Mesenchymal stem cell (in vitro differentiated cells and primary cell): ENCODE measurements at places on chromosomes 4 and X.

GRCh38 chr4:6561706-6562371, 13.2 kb upstream of the MAN2B2 start:
- DNase-seq, result no peak
- peaks cover 2% of the 10 kb centered on the region for H3K36me3 ChIP-seq
- no peak overlapping the region for H3K27ac ChIP-seq
- no peak overlapping the region for H3K4me3 ChIP-seq
- H3K4me1 ChIP-seq, result peaks cover 18% of the 10 kb centered on the region

GRCh38 chr4:38805530-38806145, 1.0 kb upstream of the TLR1 start:
- peaks cover 2% of the 10 kb centered on the region for H3K4me1 ChIP-seq
- no peaks in the 10 kb centered on the region for H3K27me3 ChIP-seq
- H3K36me3 ChIP-seq, result no peaks in the 10 kb centered on the region
- H3K27ac ChIP-seq, result no peak overlapping the region

DNA sequence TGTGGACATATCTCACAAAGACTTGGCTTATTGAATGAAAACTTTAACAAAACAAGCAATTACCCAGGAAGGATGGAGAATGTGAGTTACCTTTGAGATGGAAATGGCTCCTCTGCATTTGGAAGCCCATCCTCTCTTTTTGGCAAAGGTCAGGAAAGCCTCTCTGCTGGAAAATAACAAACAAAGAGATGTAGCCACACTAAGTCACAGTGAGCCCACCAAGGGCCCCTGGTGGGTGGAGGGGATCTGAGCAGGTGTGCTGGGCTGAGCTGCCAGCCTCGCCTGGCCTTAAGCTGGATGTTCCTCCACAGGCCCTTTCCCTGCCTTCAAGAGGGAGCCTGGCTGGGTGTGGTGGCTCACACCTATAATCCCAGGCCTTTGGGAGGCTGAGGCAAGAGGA, 269.2 kb downstream of the HNRNPD start:
- no peak for DNase-seq
- H3K27me3 ChIP-seq, result peaks cover 4% of the 10 kb centered on the region
- H3K4me3 ChIP-seq, result no peak overlapping the region
- no peaks in the 10 kb centered on the region for H3K4me1 ChIP-seq

DNA sequence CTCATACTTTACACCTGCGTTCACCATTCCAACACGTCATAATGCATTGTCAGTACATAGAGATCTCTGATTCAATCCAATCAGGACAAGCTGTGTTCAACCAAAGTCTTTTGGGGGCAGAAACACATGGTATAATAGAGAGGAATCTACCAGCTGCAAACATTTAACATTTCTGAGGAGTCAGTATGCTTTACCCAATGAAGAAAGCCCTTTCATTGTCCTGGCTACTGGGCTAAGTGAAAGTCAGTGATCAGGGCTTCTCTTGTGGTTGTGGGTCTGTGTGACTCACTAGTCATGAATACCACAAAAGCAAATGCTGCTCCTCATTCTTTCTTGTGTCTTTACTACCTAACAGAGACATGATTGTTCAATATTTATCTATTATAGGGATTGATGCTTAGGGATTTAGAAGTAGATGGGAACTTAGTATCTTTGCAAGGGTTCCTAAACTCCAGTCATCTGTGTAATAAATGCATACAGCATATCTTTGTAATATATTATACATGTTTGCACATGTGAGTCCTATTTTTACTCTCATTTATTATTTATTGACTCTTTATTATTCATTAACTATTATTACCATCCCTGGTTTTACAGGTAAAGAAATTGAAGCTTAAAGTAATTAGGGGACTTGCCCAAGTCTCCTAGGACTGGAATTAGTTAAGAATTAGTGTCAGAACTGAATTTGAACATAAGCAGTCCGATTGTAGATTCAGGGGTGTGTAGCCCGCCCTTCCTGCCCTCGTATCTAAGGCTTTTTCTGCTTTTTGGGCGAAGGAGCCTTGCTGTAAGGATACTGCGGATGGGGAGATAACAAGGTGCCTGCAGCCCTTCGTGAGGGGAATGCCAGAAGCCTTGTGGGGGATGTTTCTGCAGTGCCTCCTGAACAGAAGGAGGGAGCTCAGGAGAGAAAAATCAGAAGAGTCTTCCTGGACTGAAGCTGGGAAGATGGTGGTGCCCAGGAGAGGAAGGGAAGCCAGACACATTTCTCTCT, 353.1 kb upstream of the BOD1L1 start:
- peak; percentile 87 for DNase-seq
- H3K27ac ChIP-seq, result peak overlapping the region; percentile 83
- H3K27me3 ChIP-seq, result no peaks in the 10 kb centered on the region

GRCh38 chrX:38627683-38628082, 66.3 kb downstream of the TSPAN7 start:
- H3K27me3 ChIP-seq, result no peaks in the 10 kb centered on the region
- H3K27ac ChIP-seq, result no peak overlapping the region
- no peak for DNase-seq
- H3K4me1 ChIP-seq, result no peaks in the 10 kb centered on the region
- no peak overlapping the region for H3K4me3 ChIP-seq

- no peak overlapping the region for H3K4me3 ChIP-seq
- no peak overlapping the region for H3K27ac ChIP-seq
- no peaks in the 10 kb centered on the region for H3K4me1 ChIP-seq
- DNase-seq, result no peak
- H3K36me3 ChIP-seq, result no peaks in the 10 kb centered on the region
- H3K27me3 ChIP-seq, result no peaks in the 10 kb centered on the region
Observed at GRCh38 chr4:177667687-177668086, 225.4 kb upstream of the AGA start.

- no peak for DNase-seq
- no peak overlapping the region for H3K27ac ChIP-seq
- H3K27me3 ChIP-seq, result no peaks in the 10 kb centered on the region
- H3K4me3 ChIP-seq, result no peak overlapping the region
- no peaks in the 10 kb centered on the region for H3K4me1 ChIP-seq
Observed at GRCh38 chr4:182370491-182370890, 127.3 kb downstream of the TENM3 start.

DNA sequence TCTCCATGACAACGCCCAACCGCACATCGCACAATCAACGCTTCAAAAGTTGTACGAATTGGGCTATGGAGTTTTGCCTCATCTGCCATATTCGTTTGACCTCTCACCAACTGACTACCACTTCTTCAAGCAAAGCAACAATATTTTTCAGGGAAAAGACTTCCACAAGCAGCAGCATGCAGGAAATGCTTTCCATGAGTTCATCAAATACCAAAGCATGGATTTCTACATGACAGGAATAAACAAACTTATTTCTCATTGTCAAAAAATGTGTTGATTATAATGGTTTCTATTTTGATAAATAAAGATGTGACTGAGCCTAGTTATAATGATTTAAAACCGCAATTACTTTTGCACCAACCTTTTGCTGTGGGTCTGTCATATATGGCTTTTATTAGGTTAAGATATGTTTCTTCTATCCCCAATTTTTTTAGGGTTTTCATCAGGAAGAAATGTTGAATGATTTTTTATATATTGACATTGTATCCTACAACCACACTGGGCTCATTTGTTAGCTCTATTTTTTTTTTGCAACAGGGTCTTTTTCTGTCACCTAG, 138.4 kb downstream of the PWWP3B start:
- no peak for DNase-seq
- H3K27ac ChIP-seq, result no peak overlapping the region
- H3K4me1 ChIP-seq, result no peaks in the 10 kb centered on the region
- H3K27me3 ChIP-seq, result no peaks in the 10 kb centered on the region
- no peak overlapping the region for H3K4me3 ChIP-seq

GRCh38 chr4:14249226-14249625, 621.7 kb upstream of the BOD1L1 start:
- no peaks in the 10 kb centered on the region for H3K27me3 ChIP-seq
- DNase-seq, result no peak
- H3K4me1 ChIP-seq, result no peaks in the 10 kb centered on the region
- no peak overlapping the region for H3K27ac ChIP-seq

GRCh38 chr4:13547485-13548041, 3.3 kb upstream of the NKX3-2 start:
- peaks cover 25% of the 10 kb centered on the region for H3K4me1 ChIP-seq
- peak; percentile 42 for DNase-seq
- H3K4me3 ChIP-seq, result peak overlapping the region; percentile 50
- no peak overlapping the region for H3K27ac ChIP-seq

DNA sequence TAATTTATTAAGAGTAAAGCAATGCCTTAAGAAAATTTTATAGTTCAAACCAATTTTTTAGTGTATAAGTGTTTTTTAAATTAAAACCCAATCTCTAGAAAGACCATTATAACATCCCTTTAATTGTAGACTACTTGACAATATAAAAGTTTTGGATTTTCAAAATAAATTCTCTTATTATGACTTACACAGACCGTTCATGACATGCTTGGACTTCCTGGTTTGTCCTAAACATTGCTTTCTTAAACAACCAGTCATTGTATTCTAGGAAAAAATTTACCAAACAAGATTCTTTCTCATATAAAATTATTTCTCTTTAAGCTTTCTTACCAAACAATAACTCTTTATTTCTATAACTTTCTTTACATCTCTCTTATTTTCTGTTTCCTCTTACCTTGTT, 49.0 kb upstream of the CXorf51A start:
- H3K4me3 ChIP-seq, result no peak overlapping the region
- no peaks in the 10 kb centered on the region for H3K4me1 ChIP-seq
- DNase-seq, result peak; percentile 0
- H3K27me3 ChIP-seq, result no peaks in the 10 kb centered on the region
- no peak overlapping the region for H3K27ac ChIP-seq

DNA sequence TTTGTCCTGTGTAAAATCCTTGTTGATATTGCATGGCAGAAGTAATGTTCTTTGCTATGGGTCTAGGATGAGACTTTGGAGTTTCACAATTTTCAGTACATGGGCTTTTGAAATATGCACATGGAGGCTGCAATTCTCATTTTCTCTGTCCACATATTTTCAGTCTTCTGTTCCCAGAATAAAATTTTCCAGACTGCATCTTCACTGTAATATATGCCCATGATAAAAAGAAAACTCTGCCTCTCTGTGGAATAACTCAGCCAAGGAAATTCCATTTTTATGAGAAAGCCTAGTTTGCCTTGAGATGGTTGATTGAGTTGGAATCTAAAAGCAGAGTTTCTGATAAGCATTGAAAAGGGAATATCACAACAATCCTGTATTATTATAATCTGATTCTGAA, 601.4 kb upstream of the AADAT start:
- H3K4me3 ChIP-seq, result no peak overlapping the region
- H3K4me1 ChIP-seq, result no peaks in the 10 kb centered on the region
- H3K27ac ChIP-seq, result no peak overlapping the region

DNA sequence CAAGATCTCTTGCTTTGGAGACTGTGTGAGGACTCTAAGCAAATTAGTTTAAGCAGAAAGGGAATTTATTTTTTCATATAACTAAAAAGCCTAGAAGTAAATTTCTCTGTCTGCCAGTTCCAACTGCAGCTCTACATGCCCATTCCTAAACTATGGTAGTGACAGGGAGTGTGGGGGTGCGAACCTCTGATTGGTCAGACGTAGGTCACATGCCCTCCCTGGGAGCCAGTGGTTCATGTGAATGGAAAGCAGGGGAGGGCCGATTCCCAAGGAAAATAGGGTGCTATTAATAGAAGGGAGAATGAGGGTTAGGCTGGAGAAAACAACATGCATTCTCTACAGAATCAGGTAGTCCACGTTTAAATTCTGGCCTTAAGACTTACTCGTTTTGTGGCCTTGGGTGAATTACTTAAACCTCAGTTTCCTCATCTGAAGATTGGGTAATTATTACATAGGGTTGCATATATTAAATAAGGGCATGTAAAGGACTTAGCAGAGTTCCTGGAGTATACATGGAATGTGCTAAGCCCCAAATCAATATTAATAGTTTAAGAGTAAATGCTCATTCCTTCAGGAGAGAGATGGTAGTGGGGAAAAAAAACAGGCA, 7.2 kb downstream of the RAB33B start:
- no peaks in the 10 kb centered on the region for H3K27me3 ChIP-seq
- no peak overlapping the region for H3K27ac ChIP-seq
- peaks cover 6% of the 10 kb centered on the region for H3K4me1 ChIP-seq
- H3K4me3 ChIP-seq, result no peak overlapping the region
- no peak for DNase-seq
- no peaks in the 10 kb centered on the region for H3K36me3 ChIP-seq

GRCh38 chr4:18999595-18999994, 978.0 kb upstream of the LCORL start:
- no peak overlapping the region for H3K4me3 ChIP-seq
- H3K36me3 ChIP-seq, result no peaks in the 10 kb centered on the region
- no peak for DNase-seq
- H3K27me3 ChIP-seq, result no peaks in the 10 kb centered on the region
- peaks cover 5% of the 10 kb centered on the region for H3K4me1 ChIP-seq
- no peak overlapping the region for H3K27ac ChIP-seq

- H3K36me3 ChIP-seq, result no peaks in the 10 kb centered on the region
- H3K27ac ChIP-seq, result no peak overlapping the region
Observed at GRCh38 chrX:20530406-20530921, 263.8 kb upstream of the RPS6KA3 start.

DNA sequence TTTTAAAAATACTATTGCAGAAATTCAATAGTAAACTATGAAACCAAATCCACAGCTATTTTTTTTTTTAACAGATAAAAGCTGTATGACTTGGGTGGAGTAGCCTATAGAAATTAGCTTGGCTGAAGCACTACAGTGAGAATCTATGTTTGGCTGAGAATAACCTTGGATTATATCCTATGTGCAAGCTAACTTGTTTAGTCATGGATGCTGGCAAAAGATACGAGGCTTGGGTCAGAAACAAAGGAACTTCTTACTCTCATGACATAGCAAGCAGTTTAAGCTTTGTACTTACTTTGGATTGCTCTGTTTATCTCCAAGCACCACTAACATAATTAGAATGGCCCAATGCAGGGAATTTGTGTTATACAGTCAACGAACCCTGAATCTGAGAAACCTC, 119.2 kb upstream of the GRID2 start:
- H3K4me1 ChIP-seq, result no peaks in the 10 kb centered on the region
- no peak for DNase-seq
- no peaks in the 10 kb centered on the region for H3K27me3 ChIP-seq
- no peak overlapping the region for H3K4me3 ChIP-seq

DNA sequence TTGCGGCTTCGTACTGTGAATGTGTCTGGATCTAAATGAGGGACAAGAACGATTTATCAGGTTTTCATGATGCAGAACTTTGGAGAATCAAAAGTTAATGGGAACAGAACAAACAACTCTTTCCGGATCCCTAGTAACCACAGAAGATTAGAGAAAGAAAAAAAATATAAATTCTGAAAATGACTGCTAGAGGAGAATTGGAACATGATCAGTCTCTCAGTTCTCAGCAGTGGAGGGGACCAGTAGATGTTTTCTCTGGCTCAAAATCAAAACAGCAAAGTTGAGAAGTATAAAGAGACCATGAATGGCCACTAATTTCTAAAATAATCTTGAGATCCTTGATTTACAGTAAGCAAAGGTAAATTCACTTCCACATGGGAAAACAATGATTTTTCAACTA, 38.1 kb upstream of the GK2 start:
- no peak overlapping the region for H3K4me3 ChIP-seq
- H3K27me3 ChIP-seq, result no peaks in the 10 kb centered on the region
- H3K4me1 ChIP-seq, result peaks cover 2% of the 10 kb centered on the region

- no peak overlapping the region for H3K4me3 ChIP-seq
- no peak for DNase-seq
- H3K27me3 ChIP-seq, result no peaks in the 10 kb centered on the region
- H3K4me1 ChIP-seq, result no peaks in the 10 kb centered on the region
- H3K36me3 ChIP-seq, result no peaks in the 10 kb centered on the region
- no peak overlapping the region for H3K27ac ChIP-seq
Observed at GRCh38 chr4:135497563-135498152, 1296.1 kb upstream of the PABPC4L start.

- H3K36me3 ChIP-seq, result no peaks in the 10 kb centered on the region
- no peak overlapping the region for H3K4me3 ChIP-seq
- no peaks in the 10 kb centered on the region for H3K27me3 ChIP-seq
- DNase-seq, result no peak
- H3K4me1 ChIP-seq, result no peaks in the 10 kb centered on the region
Observed at GRCh38 chr4:147539959-147540358, 59.1 kb downstream of the EDNRA start.
